ENCODE measurements at places on chromosomes 3 and 15. TPM values are rescaled to one million over a fixed set of nuclear protein-coding genes. Genes with fewer than 3 reads are reported as not detected.

DNA sequence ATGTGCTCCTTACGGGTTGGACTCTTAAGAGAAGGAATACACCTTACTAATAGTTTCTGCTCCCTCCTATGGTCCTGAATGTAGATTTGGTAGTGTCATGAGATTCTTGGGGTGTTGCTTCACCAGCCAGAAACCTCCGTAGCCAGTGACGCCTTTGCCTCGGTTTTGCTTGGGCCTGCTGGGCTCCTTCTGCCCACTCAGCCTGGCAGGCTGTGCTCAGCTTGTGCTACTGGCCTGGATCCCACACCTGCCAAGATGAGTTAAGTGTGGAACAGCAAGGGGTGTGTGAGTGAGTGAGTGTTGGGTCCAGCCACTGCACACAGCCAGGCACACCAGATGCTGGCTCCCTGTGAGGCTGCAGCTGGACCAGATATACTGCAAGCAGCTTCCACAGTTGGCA is 560.1 kb downstream of the NLGN1 start:
- no peak for DNase-seq

DNA sequence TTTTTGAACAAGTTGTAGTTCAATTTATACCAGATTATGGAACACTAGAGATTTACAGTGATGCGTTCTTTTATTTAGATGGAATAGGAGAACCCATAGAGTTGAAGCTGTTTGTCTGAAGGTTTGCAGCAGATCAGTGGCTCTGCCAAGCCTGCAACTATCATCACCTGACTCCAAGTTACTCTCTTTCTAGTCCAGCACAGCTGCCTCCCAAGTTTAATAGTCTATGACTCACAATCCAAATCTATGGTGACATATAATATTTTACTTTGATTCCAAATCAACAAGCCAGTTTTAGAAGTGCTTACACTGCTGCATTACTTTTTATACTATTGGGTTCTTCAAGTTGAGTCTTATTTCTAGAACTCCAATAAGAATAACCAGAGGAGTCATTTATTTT is 400.4 kb downstream of the LPP start:
- no peak for DNase-seq

GRCh38 chr3:23085261-23085660 is 117.9 kb upstream of the UBE2E2 start:
- DNase-seq, result no peak

GRCh38 chr3:44442596-44443309 is 34.7 kb downstream of the ZNF445 start:
- no peak for DNase-seq

DNA sequence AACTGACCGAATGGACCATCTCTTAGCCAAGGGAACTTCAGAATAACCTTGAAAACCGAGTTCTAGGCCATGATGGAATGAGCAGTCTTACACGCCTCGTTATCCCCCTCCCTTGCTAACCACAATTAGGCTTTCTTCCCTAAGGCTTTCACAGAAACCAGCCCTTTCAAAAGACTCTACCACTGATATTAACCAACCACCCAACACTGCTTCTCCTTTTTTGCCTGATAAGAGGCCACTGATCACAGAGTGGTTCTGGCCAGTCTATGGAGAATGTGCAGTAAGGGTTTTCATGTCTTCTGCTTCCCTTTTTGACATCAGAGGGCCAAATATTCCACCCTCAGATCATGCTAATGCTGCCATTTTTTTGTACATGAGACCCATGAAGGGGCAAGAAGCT is 59.3 kb downstream of the MCF2L2 start:
- DNase-seq, result no peak

DNA sequence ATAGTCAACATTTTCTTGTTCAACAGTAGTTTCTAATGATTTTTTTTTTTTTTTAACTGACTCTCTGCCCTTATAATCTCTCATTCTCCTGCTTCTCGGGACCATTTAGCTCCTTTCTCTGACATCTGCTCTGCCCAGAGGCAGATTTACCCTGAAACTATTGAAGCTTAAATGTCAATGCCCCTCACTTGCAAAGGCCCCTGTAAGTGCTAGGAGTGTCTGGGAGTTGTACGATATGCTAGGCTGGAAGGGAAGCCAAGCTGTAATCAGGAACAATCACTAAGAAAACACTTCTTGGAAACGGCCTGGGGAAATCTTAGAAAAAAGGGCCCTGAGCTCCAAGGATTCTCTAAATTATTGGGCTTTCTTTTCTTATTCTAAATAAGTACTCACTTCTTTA is 5.8 kb upstream of the PLOD2 start:
- no peak for DNase-seq

GRCh38 chr15:74375303-74375693 is 7.9 kb upstream of the CYP11A1 start:
- peak; percentile 86 for DNase-seq

DNA sequence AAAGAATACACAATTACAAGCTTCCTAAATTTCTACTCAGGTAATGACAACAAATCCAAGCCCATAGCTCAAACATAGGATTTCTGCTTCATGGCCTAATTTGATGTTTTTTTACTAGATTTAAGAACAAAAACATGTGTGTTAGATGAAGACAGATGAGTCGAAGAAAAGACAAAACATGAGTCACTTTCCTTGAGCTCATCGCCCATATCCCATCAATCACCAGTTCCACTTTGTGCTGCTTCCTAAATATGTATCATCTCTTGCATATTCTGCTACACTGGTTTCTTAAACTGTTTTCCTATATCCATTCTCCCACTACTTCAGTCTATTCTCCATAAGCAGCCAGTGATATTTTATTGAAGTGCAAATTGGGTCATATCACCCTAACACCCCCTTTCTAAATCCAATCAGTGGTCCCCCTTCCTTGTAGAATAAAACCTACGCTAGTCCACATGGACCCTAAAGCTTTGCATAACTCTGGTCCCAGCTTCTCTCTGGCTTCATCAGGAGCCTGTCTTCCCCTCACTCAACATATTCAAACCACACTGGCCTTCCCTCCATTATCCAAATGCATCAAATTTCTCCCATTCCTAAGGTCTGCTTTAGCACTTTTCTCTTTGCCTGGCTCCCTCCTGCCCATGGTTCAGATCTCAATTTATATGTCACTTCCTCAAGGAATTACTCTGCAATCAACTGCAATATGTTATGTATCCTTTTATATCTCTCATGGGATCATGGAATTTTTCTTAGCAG is 1033.9 kb downstream of the FHIT start:
- no peak for DNase-seq

GRCh38 chr3:187261541-187261969 is 30.0 kb downstream of the MASP1 start:
- DNase-seq, result no peak

GRCh38 chr3:23864931-23865330 is 51.9 kb downstream of the NKIRAS1 start:
- no peak for DNase-seq

GRCh38 chr3:43852066-43852465 is 161.3 kb downstream of the ABHD5 start:
- no peak for DNase-seq

DNA sequence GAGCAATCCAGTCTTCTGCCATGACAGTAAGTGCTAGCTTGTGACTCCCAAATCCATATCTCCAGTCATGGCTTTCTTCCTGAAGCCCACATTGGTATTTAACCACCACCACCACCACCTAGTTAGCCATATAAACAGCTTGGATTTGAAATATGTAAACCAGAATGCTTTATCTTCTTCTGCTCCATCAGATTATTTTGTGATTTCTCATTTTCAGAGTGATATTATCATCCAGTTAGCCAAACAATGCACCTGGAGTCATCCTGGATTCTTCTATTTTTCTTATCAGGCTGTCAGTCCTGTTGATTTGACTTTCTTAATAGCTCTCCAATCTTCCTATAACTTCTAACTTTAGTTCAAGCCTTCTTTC is 124.3 kb upstream of the PTX3 start:
- no peak for DNase-seq

- no peak for DNase-seq
Measured at GRCh38 chr3:141648055-141648910, 89.8 kb upstream of the RNF7 start.

DNA sequence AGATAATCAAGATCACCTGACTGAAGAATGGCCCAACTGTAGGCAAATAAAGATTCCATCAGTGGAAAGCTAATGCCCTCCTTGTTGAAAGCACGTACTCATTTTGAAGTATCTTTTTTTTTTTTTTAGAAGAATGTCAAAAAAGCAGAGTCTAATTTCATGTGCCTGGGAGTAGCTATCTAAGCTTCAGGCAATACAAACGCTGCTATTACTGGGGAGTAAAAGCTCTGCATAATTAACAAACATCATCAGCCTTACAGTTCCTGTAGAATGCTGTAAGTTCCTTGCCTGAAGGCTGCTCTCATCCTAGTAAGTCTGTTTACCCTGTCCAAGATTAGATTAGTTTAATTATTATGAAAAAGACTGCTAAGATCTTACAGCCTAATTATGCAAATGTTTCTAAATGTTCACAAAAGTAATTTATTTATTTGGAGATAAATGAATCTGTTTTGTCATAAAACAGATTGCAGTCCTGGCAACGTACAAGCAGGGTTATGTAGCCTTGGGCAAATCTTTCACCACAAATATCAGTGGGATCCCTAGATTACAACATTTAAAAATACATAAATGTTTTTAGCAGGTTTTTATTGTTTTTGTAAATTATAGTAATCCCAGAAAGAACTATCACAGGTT is 451.3 kb upstream of the AGTR1 start:
- DNase-seq, result no peak

GRCh38 chr3:188042466-188042865 is 111.5 kb upstream of the LPP start:
- DNase-seq, result no peak

- no peak for DNase-seq
Measured at GRCh38 chr3:136891934-136892855, 30.2 kb downstream of the NCK1 start.

- DNase-seq, result no peak
Measured at GRCh38 chr15:36409819-36410218, 169.6 kb upstream of the CDIN1 start.

GRCh38 chr3:114356066-114356465 is 62.2 kb downstream of the TIGIT start:
- no peak for DNase-seq

- no peak for DNase-seq
Measured at GRCh38 chr3:14689247-14689980, 14.5 kb downstream of the C3orf20 start.

GRCh38 chr3:46389306-46389705 is 17.6 kb downstream of the CCR5AS start:
- no peak for DNase-seq

- no peak for DNase-seq
Measured at GRCh38 chr3:171765511-171765887, 44.8 kb downstream of the PLD1 start.

DNA sequence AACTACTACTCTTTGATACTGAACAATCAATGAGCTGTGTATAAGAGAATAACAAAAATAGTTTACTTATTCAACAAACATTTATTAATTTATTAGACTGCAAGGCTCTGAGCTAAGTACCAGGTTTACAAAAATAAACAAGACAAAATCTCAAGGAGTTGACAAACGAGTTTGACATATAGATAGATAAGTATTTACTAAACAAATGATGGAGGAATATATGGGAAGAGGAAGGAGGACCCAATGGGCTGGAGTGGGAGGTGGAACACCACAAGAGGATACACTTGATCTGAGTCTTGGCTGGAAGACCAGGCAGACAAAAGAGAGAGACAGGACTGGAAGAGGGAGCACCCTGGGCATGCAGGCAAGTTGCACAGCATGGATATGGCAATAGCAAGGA is 47.5 kb upstream of the FSIP1 start:
- DNase-seq, result no peak

DNA sequence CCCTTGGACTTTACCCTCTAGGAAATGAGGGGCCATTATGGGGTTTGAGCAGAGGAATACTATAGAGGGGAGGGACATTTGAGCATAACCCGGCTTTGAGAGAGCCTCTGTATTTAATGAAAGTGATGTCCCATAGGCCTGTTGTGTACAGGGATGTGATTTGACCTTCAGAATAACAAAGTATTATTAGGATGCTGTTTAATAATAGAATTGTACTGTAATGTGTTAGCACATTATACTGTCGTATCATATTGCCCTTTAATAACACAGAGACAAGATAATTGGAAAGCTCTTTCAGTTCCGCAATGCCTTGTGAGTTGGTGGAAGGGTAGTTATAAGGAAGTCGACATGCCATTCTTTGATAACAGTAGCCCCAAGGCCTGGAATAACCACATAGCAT is 328.3 kb downstream of the RYR3 start:
- no peak for DNase-seq

- DNase-seq, result no peak
Measured at GRCh38 chr3:140850210-140850955, 91.3 kb upstream of the SLC25A36 start.

Gene CEP19
- total RNA-seq, result 3.3 TPM

Gene ACAD9
- 38.7 TPM for total RNA-seq

Gene GOLGA6L10
- total RNA-seq, result 1.6 TPM

Gene SPRED1
- total RNA-seq, result 37.8 TPM

Gene SEMA6D
- total RNA-seq, result 9.8 TPM

Gene GOLGA6D
- 0.12 TPM for total RNA-seq

Gene GOLGA6L9
- 2.1 TPM for total RNA-seq

Gene PCBP4
- 45.1 TPM for total RNA-seq

Gene CPNE9
- total RNA-seq, result 0.37 TPM

Gene ZMYND10
- 2.2 TPM for total RNA-seq

Gene CYP8B1
- 2.8 TPM for total RNA-seq

Gene FAIM
- total RNA-seq, result 19.5 TPM
